HTR-8/SVneo (cell line): ENCODE measurements at places on chromosomes 1 and 21.

DNA sequence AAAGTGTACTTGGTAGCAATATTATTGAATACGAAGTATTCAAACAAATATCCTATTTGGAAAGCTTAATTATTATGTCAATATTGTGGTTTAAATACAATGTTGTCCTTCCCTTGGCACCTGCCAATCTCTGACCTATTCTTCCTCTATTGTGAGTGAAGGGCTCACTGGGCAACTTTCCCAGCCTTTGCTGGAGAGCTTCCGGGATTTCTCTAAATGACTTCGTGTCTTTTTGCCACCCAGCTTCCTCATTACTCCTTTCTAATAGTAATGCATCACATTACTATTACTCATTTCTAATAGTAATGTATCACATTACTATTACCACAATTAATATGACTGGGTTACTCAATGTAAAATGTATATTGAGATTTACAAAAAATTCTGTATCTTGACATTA lies 880.6 kb downstream of the BRINP3 start:
- no peak for DNase-seq

DNA sequence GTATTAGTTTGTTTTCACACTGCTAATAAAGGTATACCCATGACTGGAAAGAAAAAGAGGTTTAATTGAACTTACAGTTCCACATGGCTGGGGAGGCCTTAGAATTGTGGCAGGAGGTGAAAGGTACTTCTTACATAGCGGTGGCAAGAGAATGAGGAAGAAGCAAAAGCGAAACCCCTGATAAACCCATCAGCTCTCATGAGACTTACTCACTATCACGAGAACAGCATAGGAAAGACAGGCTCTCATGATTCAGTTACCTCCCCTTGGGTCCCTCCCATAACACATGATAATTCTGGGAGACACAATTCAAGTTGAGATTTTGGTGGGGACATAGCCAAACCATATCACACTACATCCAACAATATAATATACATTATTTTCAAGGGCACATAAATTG lies 145.7 kb upstream of the BARHL2 start:
- no peak for DNase-seq

DNA sequence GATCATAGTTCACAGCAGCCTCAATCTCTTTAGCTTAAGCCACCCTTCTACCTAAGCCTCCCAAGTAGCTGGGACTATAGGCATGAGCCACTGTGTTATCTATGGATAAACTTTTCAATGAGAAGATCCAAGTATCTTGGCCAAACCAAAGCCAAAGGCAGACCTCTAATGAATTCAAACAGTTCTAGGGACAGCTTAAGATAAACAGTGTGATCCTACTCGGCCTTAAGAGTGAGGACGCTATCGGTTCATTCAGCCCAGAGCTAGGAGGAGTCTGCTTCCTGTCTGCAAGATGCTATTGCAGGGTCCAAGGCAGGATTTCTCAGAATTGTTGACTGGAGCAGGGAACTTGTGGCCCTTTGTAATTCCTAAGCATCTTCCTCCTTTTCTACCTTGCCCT lies 368.7 kb downstream of the ST6GALNAC3 start:
- DNase-seq = no peak

DNA sequence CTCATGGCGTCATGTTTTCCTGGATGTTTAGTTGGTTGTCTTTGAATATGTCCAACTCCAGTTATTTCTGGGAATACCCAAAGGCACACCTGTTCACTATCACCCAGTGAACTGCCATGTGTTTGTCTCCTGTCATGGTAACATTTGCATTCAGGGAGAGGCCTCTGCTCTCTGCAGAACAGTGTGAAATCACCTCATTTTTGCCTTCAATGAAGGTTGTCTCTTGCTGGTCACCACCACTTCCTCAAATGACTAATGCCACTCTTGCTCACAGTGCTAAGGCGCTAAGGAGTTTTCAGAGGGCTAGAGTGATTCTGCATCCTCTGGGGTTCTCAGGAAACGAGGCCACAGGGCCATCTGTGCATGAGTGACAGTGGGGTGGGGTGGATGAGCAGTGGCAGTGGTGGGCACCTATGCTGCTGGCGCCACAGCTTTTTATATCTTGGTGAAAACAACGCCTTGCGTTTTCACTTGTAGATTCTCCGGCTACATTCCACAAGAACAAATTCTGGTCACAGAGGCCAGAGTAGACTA lies 60.0 kb upstream of the ATP5PO start:
- peak; percentile 25 for DNase-seq

DNA sequence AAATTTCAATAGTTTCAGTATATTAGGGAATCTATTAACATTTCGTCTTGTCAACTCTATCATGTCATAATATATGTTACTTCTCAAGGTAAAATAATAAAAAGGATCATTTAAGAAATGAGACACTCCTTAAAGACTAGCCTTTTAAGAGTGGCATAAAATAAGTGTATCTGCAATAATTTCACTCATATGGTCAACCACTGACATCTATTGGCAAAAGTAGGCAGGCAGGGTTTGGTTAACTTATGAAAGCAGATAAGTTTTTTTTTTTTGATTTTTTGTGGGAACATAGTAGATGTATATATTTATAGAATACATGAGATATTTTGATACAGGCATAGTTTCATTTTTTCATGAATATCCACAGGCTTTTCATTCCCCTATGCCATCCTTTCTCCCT lies 5.5 kb upstream of the RGS21 start:
- peak; percentile 23 for DNase-seq

- DNase-seq = no peak
These were observed 18.6 kb upstream of the COL18A1 start for GRCh38 chr21:45386336-45386727.

DNA sequence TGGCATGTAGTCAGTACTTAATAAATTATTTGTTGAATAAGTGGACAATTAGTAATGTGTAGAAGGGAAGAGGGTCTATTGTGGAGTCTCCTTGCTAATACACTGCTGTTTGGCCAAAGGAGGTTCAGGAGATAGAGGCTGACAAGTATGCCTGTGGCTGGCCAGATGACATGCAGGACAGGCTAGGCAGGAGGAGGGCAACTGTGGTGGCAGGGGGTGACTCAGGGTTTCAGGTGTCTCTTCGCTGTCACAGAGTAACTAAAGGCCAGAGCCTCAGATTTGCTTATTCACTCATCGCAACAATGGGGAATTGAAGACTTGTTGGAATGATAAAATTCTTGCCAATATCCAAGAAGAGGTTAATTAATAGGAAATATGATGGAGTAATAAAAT lies 33.1 kb downstream of the THRAP3 start:
- DNase-seq = no peak

- no peak for DNase-seq
These were observed 252.0 kb downstream of the RHOU start for GRCh38 chr1:228987286-228987685.

DNA sequence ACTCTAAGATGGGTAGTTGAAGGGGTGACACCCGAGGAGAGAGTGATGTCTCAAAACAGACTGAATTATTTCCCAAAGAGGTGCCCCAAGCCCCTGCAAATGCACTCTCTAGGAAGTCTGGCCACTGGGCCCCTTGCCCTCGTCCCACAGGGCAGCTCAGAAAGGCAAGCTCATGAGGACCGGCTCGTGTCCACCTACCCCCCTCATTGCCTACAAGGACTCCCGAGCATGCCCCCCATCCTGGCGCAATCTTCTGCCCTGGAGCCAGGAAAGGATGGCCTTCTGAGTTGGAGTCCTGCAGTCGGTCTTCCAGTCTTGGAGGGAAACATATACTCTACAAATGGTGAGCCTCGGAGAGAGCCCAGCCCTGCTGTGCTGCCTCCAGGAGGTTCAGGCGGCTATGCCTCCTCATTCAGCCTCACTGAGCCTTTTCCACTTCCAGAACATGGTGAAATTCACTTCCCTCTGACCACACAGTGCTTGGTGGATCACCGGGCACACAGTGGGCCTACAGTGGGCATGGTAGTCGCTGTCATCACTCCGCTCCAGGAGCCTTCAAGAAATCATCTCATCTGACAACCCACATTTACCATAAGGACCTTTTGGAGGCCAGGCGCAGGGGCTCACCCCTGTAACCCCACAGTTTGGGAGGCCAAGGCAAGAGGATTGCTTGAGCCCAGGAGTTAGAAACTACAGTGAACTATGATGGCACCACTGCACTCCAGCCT lies 5.8 kb upstream of the WNT3A start:
- no peak for DNase-seq

DNA sequence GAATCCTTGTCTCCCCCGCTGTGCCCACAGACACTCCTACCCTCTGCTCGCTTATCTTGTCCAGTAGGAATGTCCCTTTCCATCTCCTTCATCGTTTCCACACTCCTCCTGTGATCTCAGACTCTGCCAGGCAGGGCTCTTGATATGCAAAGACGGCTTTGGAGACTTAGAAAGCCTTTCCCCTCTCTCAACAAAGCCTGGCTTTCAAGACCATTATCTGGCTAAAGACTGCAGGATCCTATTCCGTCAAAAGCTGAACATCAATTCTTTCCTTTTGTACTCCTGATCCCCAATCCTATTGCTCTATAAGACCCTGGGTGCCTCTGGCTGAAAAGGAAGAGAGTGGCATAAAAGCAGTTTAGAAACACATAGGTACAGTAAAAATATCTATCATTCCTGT lies 63.9 kb downstream of the SDC3 start:
- no peak for DNase-seq

GRCh38 chr1:163813251-163813650 lies 491.5 kb downstream of the NUF2 start:
- no peak for DNase-seq

GRCh38 chr1:35577071-35577998 lies 4.2 kb downstream of the TFAP2E start:
- DNase-seq = no peak

DNA sequence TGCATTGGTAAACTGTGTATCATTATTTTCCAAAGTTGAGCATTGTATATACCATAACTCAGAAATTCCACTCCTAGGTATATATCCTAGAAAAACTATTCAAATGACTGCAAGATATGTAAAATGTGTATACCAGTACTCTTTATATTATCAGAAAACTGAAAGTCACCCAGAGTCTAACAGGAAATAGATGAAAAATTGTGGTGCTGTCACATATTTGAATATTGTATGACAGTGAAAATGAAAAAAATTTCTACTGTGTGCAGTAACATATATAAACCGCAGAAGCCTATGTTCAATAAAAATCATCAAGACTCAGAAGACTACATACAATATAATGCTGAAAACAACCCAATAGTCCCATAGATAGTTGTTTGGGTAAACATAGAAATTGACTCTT lies 74.4 kb upstream of the LYPLAL1 start:
- DNase-seq = no peak

DNA sequence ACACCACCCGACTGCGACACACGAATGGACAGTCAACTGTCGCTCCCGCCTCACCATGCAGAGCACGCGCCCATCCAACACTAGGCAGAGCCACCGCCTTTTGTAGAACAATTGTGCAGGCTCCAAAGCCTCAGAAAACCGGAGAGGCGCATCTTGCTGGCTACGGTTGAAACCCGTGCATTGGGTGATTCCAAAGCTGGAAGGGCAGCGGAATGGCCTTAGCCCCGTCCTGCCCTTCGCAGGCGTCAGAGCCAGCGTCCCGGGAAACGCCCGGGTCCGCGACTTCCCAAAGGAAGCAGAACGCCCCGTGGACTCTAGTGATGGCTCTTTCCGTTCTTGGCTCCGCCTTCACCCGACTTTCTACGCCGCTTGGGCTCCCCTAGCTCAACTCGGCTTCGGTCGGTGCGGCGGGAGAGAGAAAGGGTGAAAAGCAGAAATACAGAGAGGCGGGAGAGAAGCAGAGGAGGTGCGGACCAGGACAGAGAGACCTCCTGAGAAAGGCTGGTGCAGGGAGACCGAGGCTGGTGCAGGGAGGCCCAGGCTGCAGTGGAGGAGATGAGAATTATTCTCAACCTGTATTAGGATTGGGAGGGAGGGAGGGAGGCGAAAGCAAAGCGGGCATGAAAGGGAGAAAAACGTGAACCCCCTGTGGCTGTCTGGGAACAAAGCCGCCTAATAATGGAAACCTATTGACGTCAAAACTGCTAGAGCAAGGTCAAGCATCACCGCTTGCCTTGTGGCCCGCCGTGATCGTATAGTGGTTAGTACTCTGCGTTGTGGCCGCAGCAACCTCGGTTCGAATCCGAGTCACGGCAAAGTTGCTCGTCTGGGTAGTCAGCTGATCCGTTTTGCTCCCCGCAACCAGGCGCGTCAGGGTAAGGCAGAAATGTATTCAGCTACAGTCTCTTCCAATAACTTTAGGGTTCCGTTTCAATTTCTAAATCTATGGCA lies 99.5 kb downstream of the PRKAB2 start:
- DNase-seq = no peak

GRCh38 chr1:203479646-203480045 lies 4.0 kb downstream of the PRELP start:
- no peak for DNase-seq

- DNase-seq = no peak
These were observed 93.3 kb upstream of the POU3F1 start for GRCh38 chr1:38139738-38140487.

DNA sequence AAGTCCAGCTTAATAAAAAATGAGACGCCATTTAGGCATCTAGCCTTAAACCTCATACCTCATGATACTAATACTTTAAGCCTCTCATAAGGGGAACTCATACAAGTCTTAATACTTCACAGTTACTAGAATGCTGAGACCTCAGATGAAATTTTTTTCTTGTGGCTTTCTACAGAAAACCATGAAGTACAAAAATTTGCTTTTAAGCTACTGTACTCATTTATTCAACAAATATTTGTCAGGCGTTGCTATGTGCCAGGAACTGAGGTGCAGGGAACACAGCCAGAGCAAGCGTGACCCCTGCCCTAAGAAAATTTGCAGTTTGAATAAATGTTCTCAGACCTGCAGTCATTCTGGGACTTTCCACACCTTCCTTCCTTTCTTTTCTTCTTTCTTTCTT lies 150.6 kb downstream of the MRPL39 start:
- DNase-seq = no peak

DNA sequence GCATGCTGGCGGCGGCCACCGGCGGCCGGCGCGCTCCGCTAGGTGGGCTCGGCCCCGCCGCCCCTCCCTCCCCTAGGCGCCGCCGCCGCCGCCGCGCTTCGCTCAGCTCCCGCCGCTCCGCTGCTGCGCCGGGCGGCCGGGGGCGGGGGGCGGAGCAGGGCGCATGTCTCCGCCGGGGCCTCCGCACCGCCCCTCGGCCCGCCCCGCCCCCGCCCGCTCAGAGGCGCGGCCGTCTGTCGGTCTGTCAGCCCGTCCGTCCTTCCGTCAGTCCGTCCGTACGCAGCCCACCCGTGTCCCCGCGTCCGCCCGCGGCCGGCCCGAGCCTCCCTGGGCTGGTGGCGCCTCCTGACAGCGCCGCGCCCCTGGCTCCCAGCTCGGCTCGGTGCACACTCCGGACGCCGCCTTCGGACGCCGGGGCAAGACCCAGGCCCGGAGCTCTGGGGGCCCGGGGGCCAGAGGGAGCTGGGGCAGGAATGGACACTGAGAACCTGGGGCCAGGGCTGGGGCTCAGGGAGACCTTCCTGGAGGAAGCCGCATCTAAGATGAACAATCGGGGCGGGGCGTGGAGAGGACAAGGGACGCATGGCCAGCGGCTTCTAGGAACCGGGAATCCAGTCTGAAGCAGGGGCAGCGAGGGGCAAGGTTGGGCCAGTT lies at the start of gene GPR153:
GPR153 (minus strand) TSS at position 138 of the 654 bp plus-strand sequence. CDS start 6,193 bp downstream, outside the sequence.
- DNase-seq = peak; percentile 50
